Neural crest cell (in vitro differentiated cells): ENCODE measurements at places on chromosomes 7 and 10. TPM values are rescaled to one million over a fixed set of nuclear protein-coding genes. Genes with fewer than 3 reads are reported as not detected.

DNA sequence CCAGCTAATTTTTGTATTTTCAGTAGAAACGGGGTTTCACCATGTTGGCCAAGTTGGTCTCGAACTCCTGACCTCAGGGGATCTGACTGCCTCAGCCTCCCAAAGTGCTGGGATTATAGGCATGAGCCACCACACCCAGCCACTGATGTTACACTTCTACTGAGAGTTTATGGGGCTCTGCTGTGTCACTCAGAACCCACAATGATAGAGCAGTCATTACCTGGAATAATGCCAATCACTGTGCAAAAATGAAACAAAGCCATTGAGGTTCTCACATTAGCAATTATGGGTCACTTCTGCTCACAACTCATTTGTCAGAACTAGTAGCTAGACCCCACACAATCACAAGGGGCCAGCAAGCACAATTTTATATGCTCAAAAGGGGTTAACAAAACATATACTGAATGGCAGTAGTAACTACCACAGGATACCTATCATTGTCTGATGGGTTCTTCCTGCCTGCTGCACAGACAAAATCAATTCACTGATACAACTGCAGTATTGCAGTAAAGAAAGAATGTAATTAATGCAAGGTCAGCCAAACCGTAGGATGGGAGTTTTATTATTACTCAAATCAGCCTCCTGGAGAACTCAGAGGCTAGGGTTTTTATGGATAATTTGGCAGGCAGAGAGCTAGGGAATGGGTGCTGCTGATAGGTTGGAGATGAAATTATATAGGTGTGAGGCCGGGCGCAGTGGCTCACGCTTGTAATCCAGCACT is 72.1 kb upstream of the TRIM24 start:
- no peaks in the 10 kb centered on the region for H3K4me1 ChIP-seq
- no peak overlapping the region for H3K27ac ChIP-seq
- no peaks in the 10 kb centered on the region for H3K36me3 ChIP-seq
- no peak overlapping the region for H3K4me3 ChIP-seq
- no peak for DNase-seq

GRCh38 chr7:51013861-51014511 is 231.3 kb upstream of the GRB10 start:
- no peak for DNase-seq
- no peak overlapping the region for H3K27ac ChIP-seq
- H3K36me3 ChIP-seq: no peaks in the 10 kb centered on the region
- H3K4me1 ChIP-seq: peaks cover 5% of the 10 kb centered on the region

GRCh38 chr7:94748376-94748775 is 92.4 kb upstream of the SGCE start:
- H3K4me3 ChIP-seq: no peak overlapping the region
- no peaks in the 10 kb centered on the region for H3K27me3 ChIP-seq
- H3K27ac ChIP-seq: no peak overlapping the region
- H3K4me1 ChIP-seq: peaks cover 14% of the 10 kb centered on the region

GRCh38 chr10:47330366-47330765 is 8.1 kb downstream of the GDF2 start:
- DNase-seq: no peak
- peaks cover 9% of the 10 kb centered on the region for H3K4me1 ChIP-seq
- peaks cover 5% of the 10 kb centered on the region for H3K27me3 ChIP-seq
- H3K36me3 ChIP-seq: no peaks in the 10 kb centered on the region
- no peak overlapping the region for H3K4me3 ChIP-seq

DNA sequence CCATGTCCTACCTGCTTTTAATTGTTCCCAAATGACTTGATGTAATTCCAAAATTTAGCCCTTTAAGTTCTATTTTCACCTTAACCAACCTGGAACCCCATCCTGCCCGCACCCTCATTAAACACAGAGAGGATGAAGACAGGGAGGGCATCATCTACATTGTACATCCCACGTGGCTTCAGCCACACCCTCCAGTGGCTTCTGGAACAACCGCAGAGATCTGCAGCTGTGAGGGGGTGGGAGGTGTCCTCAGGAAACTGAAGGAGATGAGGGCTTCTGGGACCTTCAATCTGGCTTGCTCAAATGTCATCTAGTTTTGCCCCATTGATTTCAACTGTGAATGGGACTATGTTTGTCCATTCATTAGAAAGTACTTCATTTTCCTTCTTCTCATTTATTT is 39.0 kb downstream of the AKR1B1 start:
- no peaks in the 10 kb centered on the region for H3K27me3 ChIP-seq
- H3K36me3 ChIP-seq: no peaks in the 10 kb centered on the region
- no peak for DNase-seq
- H3K4me3 ChIP-seq: no peak overlapping the region

DNA sequence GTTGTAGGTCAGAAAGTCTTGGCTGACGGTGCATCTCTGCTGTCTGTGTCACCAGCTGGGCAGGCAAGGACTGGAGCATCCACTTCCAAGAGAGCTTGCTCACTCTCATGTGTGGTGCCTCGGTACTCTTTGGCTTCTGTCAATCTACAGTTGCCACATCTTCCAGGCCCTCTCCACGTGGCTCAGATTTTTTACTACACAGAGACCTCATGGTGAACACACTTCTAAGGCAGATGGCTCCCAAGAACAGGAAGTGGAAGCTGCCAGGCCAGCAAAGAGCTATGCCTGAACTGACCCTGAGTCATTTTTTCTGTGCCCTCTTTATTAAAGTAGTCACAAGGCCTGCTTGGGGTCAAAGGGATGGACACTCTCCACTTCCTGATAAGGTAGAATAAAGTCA is 351.5 kb upstream of the AUTS2 start:
- no peak overlapping the region for H3K27ac ChIP-seq
- no peaks in the 10 kb centered on the region for H3K36me3 ChIP-seq
- peaks cover 44% of the 10 kb centered on the region for H3K4me1 ChIP-seq

- H3K36me3 ChIP-seq: no peaks in the 10 kb centered on the region
- H3K4me1 ChIP-seq: peaks cover 58% of the 10 kb centered on the region
Observed at GRCh38 chr10:75544386-75544785, 113.0 kb downstream of the LRMDA start.

DNA sequence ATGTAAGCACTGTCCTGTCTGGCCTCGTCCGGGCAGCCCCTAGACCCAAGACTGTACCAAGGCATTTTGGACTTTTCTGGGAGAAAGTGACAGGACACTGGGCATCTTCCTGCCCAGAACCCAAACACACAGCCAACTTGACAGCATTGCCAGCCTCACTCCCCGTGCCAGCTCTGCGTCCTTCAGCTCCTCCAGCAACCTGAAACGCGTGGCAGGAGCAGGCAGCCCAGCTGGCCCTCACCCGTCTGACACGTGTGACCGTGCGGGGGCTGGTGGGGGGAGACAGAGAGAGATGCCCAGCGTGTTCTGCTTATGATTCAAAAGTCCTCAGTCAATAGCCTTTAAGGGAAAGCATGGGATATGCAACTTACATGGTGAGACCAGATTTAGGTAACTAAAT is 50.3 kb upstream of the SLC29A3 start:
- no peak for DNase-seq
- H3K27me3 ChIP-seq: peaks cover 7% of the 10 kb centered on the region
- H3K4me3 ChIP-seq: no peak overlapping the region
- peaks cover 19% of the 10 kb centered on the region for H3K4me1 ChIP-seq
- no peak overlapping the region for H3K27ac ChIP-seq
- H3K36me3 ChIP-seq: no peaks in the 10 kb centered on the region

Gene TMEM209
- 41.8 and 43.6 TPM in 2 replicates for total RNA-seq

Gene CLDN15
- 9.1 and 10.4 TPM in 2 replicates for total RNA-seq

Gene DPY19L1
- 34.3 and 37.4 TPM in 2 replicates for total RNA-seq

Gene CHN2
- 15.4 and 15.9 TPM in 2 replicates for total RNA-seq
